Lung (tissue), 17 donors: ENCODE measurements at places on chromosomes 2 and 18. TPM values are rescaled to one million over a fixed set of nuclear protein-coding genes. Genes with fewer than 3 reads are reported as not detected.

DNA sequence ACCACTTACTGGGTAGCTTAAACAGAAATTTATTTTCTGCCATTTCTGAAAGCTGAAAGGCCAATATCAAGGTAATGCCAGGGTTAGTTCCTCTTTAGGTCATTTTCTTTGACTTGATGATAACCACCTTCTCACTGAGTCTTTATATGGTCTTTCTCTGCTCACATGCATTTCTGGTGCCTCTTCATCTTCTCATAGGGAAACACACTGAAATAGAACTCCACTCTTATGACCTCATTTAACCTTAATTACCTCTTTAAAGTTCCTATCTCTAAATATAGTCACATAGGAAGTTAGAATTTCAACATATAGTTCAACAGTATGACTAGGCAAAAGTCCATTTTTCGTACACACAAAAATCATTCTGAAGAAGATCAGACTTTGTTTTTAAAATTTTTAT lies 616.8 kb upstream of the VRK2 start:
- no peaks in the 10 kb centered on the region for H3K27me3 ChIP-seq
- H3K4me1 ChIP-seq, result no peaks in the 10 kb centered on the region
- DNase-seq, result no peak
- no peaks in the 10 kb centered on the region for H3K36me3 ChIP-seq
- H3K27ac ChIP-seq, result no peak overlapping the region
- H3K4me3 ChIP-seq, result no peak overlapping the region

DNA sequence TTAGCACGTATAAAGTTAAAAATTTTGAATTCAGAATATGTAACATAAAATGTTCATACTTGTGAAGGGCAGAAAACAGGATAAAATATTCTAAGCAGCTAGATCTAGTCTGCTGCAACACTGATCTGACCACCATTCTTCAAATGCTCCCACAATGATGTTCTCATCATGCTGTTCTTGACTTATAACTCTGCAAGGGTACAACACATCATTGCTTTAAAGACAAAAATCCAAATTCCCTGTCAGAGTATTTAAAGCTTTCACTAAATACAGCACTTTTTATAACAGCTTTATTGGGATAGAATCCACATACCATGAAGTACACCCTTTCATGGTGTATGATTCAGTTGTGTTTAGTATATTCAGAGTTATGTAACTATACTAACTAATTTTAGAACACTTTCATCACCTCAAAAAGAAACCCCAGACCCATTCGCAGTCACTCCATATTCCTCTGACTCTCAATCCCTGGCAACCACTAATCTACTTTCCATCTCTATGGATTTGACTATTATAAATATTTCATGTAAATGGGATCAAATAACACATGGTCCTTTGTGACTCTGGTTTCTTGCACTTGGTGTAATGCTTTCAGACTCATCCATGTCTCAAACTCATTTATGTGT lies 56.4 kb downstream of the MAP4K3 start:
- no peaks in the 10 kb centered on the region for H3K4me1 ChIP-seq
- peak; percentile 26 for DNase-seq
- H3K27me3 ChIP-seq, result no peaks in the 10 kb centered on the region
- no peaks in the 10 kb centered on the region for H3K36me3 ChIP-seq

OSBPL6 gene
- 23.5 TPM for total RNA-seq

FAM124B gene
- 1.6 TPM for total RNA-seq

DNA sequence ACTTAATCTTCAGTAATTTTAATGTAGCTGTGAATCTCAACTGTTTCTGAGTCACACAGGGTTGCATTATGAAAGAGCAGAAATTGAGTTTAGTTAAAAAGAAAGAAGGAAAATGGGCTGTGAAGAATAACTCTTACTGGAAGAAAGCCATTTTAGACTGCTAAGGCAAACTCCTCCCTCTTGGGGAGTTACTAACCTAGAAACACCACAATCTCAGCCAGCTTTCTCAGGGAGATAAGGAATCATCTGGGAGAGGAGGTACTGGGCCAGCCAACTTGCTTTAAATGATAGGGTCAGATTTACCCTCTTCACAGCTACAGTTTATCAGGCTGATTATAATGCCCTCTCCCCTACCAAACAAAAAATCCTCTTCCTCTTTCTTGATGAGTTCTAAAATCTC lies 119.5 kb downstream of the CCDC148 start:
- H3K4me1 ChIP-seq, result no peaks in the 10 kb centered on the region
- no peaks in the 10 kb centered on the region for H3K36me3 ChIP-seq
- H3K4me3 ChIP-seq, result no peak overlapping the region
- DNase-seq, result no peak
- H3K27me3 ChIP-seq, result no peaks in the 10 kb centered on the region
- no peak overlapping the region for H3K27ac ChIP-seq

DNA sequence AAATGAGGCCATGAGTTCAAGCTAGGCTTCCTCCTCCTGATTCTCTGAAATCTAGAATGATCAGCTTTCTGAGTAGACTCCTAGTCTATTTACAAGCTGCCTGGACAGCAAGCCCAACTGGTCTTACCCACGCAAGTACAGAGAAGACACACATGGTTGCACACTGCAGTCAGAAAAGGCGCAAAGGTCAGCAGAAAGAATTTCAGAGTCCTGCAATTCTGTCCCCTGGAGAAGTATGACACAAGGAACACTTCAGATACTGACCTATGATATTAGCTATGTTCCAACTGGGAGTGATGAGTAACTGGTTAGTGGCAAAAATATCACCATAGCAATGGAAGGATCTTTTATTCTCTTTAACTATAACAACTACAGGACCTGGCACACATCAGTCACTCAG lies 336.1 kb upstream of the PKDCC start:
- no peak for DNase-seq
- no peaks in the 10 kb centered on the region for H3K27me3 ChIP-seq
- H3K4me1 ChIP-seq, result no peaks in the 10 kb centered on the region
- H3K4me3 ChIP-seq, result no peak overlapping the region

GRCh38 chr2:202261531-202261930 lies 4.0 kb upstream of the NOP58 start:
- H3K27me3 ChIP-seq, result no peaks in the 10 kb centered on the region
- H3K4me3 ChIP-seq, result no peak overlapping the region
- no peak overlapping the region for H3K27ac ChIP-seq
- no peak for DNase-seq

DNA sequence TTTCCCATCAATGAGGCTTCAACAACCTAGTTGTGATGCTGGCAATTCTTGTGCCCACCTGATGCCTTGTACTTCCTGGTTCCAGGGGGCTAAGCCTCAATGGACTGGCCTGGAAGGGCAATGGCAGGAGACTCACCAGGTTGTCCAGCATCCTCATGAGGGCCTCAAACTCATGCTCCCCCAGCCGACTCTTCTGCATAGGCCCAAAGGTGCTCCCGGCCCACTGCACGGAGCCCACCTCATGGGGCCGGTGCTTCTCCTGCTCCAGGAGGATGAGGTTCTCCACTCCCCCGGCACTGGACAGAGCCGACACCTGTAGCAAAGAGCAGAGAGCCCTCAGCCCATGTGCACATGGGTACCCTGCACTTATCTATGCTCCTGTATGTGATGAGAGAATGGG lies 84.5 kb downstream of the ADD2 start:
- H3K4me1 ChIP-seq, result peaks cover 6% of the 10 kb centered on the region
- no peak overlapping the region for H3K27ac ChIP-seq
- H3K36me3 ChIP-seq, result no peaks in the 10 kb centered on the region
- no peaks in the 10 kb centered on the region for H3K27me3 ChIP-seq

GRCh38 chr2:159075727-159076126 lies 107.3 kb downstream of the TANC1 start:
- H3K27me3 ChIP-seq, result no peaks in the 10 kb centered on the region
- H3K36me3 ChIP-seq, result no peaks in the 10 kb centered on the region
- H3K4me3 ChIP-seq, result no peak overlapping the region
- DNase-seq, result no peak

- H3K4me3 ChIP-seq, result no peak overlapping the region
- H3K27ac ChIP-seq, result no peak overlapping the region
- DNase-seq, result no peak
- H3K4me1 ChIP-seq, result no peaks in the 10 kb centered on the region
- H3K36me3 ChIP-seq, result no peaks in the 10 kb centered on the region
- H3K27me3 ChIP-seq, result no peaks in the 10 kb centered on the region
Measured at GRCh38 chr2:105567996-105568494, 169.2 kb upstream of the FHL2 start.

DNA sequence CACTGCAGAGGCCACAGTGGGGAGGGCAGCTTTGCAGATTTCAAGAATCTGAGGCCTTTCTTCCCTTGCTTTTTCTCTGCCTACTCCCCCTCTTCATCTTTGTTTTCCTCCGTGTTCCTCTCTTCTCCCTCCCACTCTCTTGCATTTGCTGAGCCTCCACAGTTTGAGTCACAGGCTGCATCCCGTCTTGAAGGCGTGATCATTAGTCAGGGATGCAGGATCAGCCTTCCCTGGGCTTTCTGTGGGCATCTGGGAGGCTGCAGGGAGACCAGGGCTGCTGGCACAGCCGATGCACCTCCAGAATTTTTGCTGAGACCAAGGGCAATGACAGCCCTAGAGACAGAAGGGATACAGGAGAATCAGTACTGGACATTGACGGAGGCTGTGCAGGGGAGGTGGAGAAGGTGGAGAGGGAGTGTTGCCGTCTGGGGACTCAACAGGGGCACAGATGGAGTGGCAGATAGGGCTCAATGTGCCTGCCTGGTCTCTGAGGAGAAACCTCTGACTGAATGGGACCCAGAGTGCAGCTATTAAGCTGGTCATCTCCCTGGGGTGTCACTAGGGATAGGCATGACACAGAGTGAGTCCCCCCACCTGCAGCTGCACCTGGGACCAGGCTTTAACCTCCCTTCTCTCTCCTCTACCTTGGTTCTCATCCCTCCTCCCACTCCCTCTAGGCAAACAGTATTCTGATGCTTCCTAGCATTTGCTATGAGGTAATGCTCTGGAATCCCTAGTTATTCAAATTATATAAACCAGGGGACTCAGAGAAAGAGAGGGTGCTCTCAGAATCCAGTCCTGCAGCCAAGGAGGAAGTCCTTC lies 29.0 kb upstream of the DNAJC27 start:
- H3K27ac ChIP-seq, result no peak overlapping the region
- H3K27me3 ChIP-seq, result no peaks in the 10 kb centered on the region
- H3K36me3 ChIP-seq, result no peaks in the 10 kb centered on the region
- no peak for DNase-seq

DCDC2C gene
- 0.37 TPM for total RNA-seq
